ENCODE measurements at places on chromosomes 5 and 9.

- no peak for DNase-seq
Measured at GRCh38 chr5:16865151-16865550, 70.9 kb downstream of the MYO10 start.

DNA sequence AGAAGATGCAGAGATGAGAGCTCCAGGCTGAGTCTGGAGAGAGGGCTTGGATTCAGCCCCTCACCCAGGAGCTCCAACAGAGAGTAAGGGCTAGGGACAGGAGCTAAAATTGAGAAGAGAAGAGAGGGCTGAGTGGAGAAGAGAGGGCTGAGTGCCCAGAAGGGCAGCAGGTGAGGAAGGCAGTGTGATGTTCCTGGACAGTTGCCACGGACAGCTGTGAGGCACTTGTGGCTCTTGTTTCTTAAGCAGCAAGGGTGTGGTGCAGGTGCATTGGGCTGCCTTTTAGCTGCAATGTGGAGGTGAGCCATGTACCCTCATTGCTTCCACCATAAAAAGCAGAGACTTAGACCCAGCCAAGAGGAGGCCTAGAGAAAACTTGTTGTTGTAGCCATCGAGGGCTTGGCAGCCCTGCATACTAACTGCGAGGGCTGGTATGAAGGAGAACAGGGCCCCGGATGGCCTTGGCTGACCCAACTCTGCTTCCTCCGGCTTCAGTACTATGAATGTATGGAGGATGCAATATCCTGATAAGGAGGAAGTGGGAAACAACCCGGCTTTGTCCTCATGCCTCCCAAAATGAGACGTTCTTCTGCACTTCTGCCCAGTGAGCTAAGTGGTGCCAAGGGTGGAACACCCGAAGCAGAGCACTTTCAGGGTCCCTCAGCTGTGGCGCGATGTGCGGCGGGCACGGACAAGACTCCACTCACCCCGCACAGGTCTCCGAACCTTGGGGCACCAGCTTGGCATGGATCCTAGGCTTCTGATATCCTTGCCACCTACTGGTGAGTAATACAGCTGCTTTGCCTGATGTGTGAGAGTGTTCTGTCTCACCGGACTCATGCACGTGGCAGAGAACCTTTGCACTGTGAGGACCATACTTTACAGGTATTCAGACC, 65.2 kb downstream of the LRRC70 start:
- DNase-seq, result no peak

- DNase-seq, result no peak
Measured at GRCh38 chr9:134371731-134372130, 45.5 kb downstream of the RXRA start.

- no peak for DNase-seq
Measured at GRCh38 chr9:90801241-90801972, at the start of gene SYK. SYK (plus strand) TSS chr9:90801819; CDS start chr9:90843899, 42,080 bp downstream.

DNA sequence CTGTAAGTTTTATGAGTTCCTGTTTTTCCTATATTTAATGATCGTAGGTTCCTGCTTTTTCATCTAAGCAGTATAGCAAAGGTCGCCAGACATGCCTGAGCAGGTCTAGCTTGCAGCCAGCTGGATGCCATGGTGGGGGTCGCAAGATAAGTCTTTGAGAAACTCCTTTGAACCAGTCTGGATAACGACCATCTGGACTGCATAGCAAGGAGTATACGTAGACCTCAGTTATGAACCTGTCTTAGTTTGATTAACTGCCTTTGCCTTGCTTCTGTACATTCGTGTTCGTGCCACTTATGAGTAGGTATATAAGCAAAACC, 8.4 kb upstream of the SPATA31E1 start:
- DNase-seq, result no peak

DNA sequence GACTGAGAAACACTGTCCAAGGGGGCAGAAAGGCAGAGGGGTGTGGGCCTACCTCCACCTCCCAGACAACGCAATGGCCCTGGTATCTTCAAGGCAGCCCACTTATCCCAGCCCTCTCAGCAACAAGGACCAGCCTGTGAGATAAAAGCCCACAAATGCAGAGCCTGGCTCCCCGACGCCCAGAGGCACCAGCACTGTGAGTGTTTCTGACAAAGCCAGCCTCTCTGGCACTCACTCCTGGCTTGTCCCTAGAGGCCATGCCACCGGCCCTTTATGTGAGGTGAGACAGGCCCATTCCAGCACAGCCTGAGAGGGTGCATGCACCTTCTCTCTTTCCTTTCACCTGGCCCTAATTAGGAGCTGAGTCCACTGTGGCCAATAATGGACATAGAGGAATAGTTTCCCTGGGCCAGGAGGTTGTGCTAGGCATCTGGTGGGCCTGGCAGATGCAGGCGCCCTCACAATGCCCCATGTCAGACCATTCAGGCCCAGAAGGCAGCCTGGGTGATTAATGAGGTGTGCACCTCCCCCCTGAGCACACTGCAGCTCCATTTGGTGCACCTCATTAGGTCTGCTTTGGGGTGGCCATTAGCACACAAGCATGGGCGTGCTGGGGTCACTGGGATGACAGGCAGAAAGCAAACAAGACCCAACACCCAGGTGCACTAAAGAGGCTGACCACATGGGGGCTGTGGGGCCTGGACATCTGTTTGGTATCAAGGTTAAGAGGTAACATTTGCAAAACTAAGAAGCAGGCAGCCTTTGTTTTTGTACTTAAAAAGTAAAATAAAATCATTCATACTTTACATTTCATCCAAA, 176.0 kb downstream of the MED10 start:
- DNase-seq, result no peak

DNA sequence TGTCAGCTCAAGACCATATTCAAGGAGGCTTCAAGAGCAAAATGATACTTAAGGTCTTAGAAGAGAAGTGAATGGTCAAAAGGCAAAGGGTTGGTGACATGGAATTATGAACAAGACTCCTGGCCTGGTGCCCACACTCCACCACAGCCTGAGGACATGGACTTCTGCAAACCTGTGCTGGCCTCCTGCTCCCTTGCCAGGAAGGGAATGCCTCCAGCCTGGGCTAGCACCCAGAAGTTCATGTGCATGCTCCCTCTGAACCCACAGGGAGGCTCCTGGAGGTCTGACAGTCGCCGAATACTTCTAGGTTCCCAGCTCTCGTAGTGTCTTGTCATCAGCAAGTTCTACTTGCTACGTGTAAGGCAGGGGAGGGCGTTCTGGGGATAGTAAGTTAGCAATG, 156.7 kb downstream of the FSTL4 start:
- DNase-seq, result no peak

GRCh38 chr5:122611406-122611805, 163.5 kb upstream of the SNX2 start:
- no peak for DNase-seq

DNA sequence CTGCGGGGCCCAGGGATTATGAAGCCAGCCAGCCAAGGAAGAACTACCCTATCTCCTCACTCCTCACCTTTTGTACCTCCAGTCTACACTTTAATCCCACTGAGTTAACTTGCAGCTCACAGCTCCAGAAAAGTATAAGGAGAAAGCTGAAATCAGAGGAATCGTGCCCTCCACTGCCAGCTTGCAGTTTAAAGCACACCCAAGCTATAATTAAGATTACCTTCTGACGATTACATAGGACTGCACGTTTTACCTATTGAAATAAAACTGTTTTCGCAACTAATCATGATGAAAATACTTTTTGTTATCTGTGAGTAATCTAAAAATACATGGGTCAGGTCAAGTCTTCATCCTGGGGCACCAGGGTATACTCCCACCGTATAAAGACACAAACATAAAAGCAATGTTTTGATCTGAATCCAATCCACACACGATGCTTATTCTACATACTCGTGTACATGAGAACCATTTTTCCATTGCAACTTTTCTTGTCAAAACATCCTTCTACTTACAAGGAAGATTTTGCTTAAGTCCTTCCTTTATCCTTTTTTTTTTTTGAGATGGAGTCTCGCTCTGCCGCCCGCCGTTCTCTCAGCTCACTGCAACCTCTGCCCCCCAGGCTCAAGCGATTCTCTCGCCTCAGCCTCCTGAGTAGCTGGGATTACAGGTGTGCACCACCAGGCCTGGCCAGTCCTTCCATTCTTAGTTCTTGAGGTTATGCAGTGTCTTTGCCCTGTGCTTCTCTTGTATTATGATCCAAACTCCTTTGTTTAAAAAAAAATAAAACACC, 7.6 kb downstream of the RPL37 start:
- no peak for DNase-seq

DNA sequence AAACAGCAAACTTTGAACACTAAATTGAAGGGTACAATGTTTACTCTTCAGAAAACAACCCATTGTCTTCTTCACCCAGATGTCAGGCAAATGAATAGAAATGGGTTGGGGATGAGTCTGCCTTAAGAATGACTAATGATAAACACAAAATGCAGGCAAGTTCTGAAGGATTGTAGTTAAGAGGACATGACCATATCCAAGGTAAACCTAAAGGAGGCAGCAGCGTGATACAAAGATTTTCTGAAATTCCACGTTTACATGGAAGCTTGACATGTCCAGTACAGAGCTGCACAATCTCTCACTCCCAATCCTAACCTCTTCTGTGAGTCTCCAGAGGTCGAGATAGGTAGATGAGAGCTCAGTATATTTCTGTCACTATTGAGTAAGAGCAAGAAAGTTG, 1263.2 kb upstream of the CDH6 start:
- DNase-seq, result no peak

DNA sequence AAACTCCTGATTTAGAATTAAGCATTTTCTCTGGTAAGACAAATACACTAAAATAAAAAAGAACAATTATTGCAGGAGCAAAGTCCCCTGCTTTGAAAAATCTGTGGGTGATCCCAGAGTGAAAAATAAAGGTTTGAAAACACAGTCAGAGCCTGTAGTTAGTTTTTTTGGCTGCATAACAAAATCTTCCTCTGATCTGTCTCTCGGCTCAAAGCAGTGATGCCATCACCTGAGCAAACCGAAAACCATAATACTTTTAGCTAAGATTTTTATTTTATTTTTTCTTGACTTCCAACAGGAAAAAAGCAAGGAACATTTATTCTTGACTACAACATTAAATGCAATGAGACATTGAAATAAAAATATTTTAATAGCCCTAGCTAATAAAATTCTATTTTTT, 1.2 kb downstream of the CDH18 start:
- DNase-seq, result no peak

- no peak for DNase-seq
Measured at GRCh38 chr5:116520771-116521170, 53.9 kb downstream of the SEMA6A start.

DNA sequence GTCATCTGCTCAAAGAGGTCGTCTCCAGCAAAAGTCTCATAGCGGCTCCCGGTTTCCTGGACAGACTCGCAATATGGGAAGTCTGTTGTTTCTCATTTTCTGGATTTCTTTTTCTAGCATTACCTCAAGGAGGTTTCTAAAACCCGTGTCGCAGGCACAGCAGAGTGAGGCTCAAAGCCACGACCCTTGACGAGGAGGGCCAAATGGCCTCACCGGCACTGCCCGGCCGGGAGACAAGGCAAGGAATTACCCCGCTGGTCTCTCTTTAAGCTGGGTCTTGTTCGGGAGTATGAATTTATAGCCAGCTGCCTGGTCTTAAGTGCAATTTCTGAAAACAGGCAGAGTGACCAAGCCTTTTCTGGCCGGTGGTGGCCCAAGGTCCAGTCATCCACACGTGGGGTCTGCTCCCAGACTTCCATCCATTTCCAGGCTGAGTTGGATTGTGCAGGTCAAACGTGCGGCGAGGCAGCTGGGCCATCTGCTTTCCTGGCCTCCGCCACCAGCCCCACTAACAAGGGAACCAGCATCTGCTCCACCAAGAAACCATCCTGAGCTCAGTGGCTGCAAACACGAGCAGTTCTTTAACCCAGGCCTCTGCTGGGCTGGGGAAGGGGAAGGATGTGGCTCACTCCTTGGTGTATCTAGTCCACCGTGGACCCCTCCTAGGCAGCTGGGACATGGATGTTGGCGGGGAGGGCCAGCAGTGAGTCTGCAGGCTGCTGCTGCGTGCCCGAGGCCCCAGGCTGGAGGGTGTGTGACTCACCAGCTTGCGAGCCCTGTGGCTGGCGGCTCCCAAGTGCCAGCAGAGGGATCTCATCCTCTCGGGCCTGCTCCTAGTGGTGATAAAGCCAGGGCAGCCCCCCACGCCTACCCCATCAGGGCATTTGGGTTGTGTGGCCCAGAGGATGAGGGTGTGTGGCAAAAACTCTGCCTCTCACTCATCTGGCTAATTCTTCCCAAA, 55.6 kb upstream of the COL5A1 start:
- no peak for DNase-seq

- no peak for DNase-seq
Measured at GRCh38 chr5:157309796-157310195, 43.9 kb downstream of the CYFIP2 start.

GRCh38 chr5:31972558-31972957, 201.6 kb downstream of the GOLPH3 start:
- DNase-seq, result no peak

- DNase-seq, result no peak
Measured at GRCh38 chr9:26054600-26055520, 376.6 kb upstream of the TUSC1 start.

GRCh38 chr5:96064877-96065276, 103.2 kb upstream of the ELL2 start:
- no peak for DNase-seq

DNA sequence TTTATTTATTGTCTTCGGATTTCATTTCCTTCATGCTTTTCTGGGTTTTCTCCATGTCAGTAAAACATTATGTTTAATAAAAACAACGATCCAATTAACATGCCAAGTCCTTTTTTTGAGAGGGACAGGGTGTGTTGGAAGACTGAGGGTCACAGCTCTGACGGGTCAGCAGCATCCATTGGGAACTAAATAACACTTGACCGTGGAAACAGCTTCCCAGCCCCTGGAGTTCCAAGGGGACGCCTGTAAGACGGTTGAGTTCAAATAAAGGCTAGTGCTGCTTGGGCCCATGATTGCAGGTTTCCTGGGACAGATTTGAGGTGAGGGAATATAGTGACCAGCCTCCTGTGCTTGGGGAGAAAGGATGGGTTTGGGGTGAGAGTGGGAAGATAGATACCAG, 30.4 kb upstream of the NEURL1B start:
- DNase-seq, result no peak

DNA sequence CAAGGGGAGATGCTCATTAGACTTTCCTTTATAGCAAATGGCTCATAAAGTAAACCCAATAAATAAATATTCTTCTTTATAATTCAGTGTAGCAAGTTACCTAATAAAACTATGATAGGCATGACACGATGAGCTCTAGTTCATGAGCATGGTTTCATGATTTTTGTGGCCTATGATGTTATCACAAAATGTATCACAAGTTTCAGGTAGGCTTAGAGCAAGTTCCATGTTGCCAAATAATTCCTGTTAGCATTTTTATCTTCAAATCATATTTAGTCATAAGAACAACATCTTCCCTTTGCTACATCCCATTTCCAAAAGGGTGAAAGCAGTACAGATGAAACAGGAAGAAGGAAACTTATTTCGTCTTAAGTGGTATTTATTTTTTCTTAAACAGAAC, 200.2 kb downstream of the ENC1 start:
- no peak for DNase-seq

- no peak for DNase-seq
Measured at GRCh38 chr5:178297751-178298150, 65.1 kb upstream of the PHYKPL start.
